ENCODE measurements at places on chromosomes 4 and X.

GRCh38 chr4:2103843-2104547, 44.9 kb downstream of the NAT8L start:
- DNase-seq: no peak

GRCh38 chr4:162503868-162504267, 340.1 kb upstream of the FSTL5 start:
- DNase-seq: no peak

DNA sequence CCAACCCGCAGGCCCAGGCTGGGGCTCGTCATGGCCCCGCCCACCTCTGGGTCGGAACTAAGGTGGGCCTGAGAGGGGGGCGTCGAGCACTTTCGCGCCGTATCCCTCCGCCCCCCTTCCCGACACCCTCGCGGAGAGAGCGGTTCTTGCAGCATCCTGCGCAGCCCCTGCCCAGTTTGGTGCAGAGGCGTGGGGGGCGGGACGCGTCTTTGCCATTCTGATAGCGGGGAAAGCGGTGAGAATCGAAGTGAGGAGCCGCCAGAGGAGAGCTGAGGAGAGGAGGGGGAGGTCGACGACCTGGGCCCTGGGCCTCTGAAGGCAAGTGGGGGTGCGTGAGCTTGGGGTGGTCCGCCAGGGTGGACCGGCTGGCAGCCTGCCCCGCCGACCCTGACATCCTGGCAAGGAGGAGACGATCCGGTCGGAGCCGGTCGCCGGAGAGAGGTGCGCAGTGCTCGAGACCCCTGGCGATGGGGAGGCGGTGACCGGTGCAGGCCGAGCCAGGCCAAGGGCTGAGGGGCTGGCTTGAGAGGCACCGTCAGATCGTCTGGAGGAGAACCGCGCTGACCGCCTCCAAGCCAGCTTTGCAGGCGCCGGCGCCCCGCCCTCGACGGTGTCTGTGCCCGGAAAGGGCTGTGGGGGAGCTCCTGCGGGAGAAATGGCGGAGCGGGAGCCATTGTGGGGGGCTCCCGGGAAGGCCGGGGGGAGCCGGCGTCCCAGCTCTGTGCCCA, 25.5 kb downstream of the GPRASP3 start:
- peak; percentile 35 for DNase-seq

GRCh38 chr4:189769131-189769530, 171.5 kb upstream of the FRG1 start:
- DNase-seq: no peak

- no peak for DNase-seq
Measured at GRCh38 chr4:150358691-150359090, 223.3 kb upstream of the MAB21L2 start.

DNA sequence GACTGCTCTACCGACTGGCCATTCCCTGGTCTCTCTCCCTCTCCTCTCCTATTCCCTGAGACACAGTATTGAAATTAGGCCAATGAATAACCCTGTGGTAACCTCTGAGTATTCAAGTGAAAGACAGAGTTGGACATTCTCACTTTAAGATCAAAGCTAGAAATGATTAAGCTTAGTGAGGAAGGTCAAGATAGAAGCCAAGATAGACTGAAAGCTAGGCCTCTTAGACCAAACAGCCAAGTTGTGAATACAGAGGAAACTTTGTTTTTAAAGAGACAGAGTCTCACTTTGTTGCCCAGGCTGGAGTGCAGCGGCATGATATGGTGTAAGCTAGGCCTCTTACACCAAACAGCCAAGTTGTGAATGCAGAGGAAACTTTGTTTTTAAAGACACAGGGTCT, 64.6 kb downstream of the KDM6A start:
- no peak for DNase-seq

DNA sequence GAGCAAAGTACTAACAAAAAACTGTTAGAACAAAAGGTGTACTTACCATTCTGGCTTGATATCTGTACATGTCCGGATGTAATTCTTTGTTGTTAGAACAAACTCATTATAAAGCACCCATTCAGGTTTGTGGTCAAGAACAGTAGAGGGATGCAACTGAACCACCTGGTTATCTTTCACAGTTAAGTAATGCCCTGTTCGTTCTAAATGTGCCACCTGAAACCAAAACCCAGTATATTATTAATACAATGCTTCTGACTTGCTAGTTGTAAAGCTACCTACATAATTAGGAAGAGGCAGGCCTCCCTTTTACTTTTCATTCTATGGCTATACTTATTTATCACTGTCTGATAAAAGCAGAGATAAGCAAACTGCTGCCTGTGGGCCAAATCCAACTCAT, 54.8 kb downstream of the DHX15 start:
- no peak for DNase-seq

- no peak for DNase-seq
Measured at GRCh38 chr4:152089584-152089983, 328.8 kb upstream of the GATB start.

GRCh38 chr4:79057772-79058171, 118.5 kb upstream of the PAQR3 start:
- no peak for DNase-seq

- no peak for DNase-seq
Measured at GRCh38 chrX:34866646-34867045, 76.0 kb upstream of the FAM47B start.

DNA sequence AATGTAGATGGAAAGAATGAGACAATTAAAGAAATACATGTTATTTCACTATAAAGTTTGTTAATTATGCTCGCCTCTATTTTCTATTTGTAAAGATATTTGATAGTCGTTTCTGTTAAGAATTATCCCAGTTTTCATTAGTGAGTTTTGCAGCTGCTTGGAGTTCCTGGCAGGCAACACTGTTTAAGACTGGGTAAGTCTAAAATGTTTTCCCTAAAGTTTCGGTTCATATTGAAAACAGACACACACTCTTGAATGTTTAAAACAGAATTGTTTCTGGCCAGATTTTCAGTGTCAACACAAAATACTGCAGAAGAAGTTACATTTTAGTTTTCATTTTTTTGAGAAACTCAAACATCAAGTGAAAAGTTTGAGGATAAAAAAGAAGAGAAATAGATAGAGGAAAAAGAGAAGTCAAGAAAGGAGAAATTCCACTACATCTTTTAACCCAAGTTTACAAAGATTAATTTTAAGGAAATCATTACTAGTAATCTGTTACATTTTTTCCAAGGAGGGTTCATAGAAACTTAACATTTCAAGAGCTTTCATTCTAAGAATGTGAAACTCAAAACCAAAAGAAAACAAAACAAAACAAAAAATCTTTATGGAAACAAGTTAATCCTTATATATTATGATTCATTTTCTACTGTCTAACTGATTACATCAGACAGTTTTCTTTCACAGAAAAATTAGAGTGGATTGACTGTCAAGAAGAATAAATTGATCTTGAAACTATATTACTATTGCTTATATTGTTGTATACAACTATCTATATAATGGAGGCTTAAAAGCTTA, 305.5 kb downstream of the FAT4 start:
- DNase-seq: no peak

DNA sequence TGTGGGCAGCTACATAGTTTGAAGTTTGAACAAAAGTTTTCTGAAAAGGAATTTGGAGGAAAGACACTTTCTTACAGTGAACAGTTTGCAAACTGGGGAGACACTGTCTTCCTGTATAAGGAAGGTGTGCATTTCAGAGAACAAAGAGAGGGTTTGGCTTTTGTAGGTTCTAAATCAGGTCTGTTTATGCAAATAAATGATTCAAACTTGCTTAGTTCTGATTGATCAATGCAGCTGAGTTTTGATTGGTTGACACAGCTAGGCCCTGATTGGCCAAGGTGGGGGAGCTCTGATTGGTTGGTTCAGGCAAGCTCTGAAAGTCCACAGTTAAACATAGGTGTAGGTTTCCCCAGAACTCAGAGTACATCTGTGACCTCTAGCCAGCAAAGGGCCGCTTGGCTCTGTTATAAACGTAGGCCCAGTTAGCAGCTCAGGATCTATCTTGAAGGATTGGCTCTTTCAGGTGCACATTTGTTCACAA, 63.0 kb upstream of the ENPP6 start:
- DNase-seq: peak; percentile 59

DNA sequence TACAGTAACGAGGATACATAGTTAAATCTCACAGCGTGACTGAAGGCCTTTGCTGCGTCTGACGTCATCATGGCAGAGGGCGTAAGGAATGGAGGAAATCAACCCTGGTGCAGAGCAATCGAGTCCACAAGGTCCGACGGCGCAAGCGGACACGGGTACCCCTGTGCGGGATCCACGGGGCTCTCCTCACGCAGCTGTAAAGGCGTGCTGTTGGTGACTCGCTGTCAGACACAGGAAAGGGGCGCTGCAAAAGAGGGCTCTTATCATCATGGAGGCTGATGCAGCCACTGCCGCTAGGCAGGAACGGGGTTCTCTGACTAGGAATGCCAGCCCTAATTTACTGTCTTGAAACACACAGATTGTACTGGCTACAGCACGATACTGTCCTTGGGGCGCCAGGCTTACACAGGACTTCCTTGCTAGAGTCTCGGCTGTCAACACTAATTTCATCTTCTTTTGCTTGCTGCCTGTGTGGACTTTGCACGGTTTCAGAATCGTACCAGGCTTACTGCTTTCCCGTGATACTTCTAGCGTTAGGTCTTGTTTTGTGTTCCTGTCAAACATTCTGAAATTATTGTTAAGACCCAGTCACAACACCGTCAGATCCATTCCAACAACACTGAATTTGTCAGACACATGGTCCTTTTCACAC, 13.6 kb downstream of the RNF212 start:
- no peak for DNase-seq

- no peak for DNase-seq
Measured at GRCh38 chr4:62474802-62475201, 1274.7 kb downstream of the ADGRL3 start.

DNA sequence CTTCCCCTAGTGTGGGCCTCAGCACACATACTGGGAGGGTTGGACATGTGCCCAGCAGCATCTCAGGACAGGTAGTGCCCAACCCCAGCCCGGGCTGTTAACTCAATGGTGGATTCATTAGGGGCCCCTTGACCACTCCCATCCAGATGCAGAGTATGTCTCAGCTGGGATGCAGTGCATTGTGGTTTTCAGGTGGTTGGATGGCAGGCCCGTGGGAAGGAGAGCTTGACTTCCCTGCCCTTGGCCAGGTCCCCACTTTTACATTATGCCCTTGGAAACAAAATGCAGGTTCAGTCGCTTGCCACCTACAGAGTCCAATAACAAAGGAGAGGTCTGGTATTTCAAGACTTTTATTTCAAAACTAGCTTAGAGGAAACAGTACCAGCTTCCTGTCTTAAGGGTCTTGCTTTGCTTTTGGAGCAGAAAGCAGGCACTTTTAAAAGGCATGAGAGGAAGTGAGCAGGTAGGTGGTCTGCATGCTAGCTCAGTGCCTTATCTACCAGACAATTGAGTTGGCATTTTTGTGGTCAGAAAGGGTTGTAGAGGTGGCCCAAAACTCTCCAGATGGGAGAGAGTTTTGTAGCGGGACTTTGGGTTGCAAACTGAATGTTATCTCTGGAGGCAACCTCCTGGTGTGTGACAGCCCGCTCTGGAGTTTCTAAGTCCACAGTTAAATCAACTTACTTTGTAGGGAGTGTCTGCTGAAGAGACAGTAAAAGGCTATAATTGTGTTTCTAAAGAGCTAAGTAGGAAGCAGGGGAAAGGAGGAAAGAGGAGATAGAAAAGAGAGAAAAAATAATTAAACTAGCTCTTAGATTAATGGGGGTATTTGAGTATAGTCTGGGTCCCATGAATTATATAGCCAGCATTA, 171.0 kb downstream of the GALNTL6 start:
- DNase-seq: no peak

- DNase-seq: no peak
Measured at GRCh38 chr4:8021796-8022195, 82.1 kb upstream of the AFAP1 start.

GRCh38 chr4:137541876-137542646, 9.8 kb upstream of the PCDH18 start:
- DNase-seq: no peak

GRCh38 chr4:90950385-90950841, 823.2 kb downstream of the CCSER1 start:
- DNase-seq: no peak

DNA sequence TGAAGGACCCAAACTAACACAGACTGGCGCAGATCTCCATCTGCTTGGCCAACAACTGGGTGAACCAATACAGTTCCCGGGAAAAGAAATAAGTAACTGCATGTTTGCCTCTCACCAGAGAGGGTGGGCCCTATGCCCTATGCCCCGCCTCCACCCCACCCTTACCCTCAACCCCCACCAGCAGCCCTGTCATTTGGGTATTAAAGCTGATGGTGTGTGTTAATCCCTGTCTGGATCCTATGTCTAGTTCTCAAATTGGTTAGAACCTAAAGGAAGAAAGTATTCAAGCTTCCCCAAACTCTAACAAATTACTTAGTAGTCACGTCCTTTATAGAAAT, 19.0 kb downstream of the SMPX start:
- no peak for DNase-seq

DNA sequence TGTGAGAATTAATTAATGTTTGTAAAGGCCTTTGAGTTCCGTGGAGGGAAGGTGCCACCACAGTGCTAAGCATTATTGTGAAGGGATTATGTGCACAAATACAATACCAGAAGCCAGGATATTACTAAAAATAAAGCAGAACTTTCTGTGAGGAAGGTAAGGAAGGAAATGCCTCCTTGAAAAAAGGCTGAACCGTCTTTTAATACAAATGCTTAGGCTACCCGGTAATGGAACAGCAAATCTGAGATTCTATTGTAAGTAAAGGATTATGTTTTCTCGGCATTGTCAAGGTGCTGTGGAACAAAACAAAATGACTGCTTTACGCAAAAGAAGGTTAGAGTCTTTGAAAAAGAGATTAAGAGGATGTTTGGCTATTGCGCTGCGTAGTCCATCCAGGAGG, 57.9 kb upstream of the SPRY1 start:
- DNase-seq: no peak

GRCh38 chr4:87547016-87547708, 18.0 kb upstream of the SPARCL1 start:
- DNase-seq: no peak

DNA sequence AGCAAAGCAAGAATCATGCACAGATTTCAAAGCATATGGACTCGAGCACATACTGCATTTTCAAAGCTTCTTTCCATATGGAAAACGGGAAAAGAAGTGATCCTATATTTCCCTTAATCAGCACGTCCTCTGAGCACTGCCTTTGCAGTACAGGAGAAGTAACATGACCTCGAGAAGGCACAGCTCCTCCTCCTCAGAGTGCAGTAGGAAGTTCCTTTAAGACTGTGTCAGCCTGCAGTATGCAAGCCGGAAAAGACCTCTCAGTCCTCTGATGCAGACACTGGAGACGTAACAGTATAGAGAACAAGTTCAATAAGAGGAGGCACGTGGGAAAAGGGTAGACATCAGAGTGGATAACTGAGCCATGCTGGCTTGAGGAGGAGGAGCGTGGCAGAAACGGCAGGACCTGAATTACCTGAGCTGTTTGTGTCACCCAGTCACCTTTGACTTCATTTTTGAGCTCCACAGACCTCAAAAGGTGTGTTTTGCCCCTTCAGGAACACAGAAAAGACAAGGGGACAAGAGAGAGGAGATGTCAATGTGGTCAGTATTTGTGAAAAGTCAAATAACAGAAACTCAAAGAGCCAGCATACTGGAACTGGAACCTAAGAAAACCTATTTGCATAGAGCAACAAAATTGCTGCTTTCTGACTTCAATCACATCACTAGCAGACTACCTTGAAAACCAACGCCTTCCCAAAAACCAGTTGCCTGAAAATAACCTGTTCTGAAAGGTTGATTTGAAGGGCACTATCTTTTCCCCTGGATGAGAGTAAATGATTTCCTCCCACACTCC, 20.8 kb downstream of the IRF2 start:
- peak; percentile 62 for DNase-seq

GRCh38 chrX:53940180-53940579, 104.1 kb downstream of the PHF8 start:
- DNase-seq: no peak

- DNase-seq: no peak
Measured at GRCh38 chrX:22203186-22203585, 69.5 kb upstream of the CBLL2 start.

- no peak for DNase-seq
Measured at GRCh38 chr4:186593587-186593973, 38.2 kb upstream of the MTNR1A start.
